ENCODE measurements at places on chromosomes 4 and X.

DNA sequence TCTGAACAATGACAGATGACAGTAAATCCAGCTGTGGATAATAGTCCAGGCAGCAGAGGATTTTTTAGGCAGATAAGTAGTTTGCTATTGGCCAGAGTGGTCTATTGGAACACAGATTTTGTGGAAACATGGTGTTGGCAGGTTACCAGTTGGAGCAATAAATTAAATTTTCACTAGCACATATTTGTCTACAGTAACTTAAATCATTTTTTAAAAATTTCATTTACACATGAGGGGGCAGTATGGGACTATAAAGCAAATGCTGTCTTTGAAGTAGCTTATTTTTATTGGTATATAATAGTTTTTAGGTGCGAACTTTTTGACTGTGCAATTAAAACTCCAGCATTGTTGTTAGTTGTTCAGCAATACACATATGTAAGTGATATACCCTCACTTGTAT lies 289.8 kb downstream of the ARHGAP10 start:
- DNase-seq: no peak

- DNase-seq: no peak
Measured at GRCh38 chrX:132652871-132653270, 164.0 kb upstream of the MBNL3 start.

GRCh38 chrX:28988246-28988645 lies 401.0 kb downstream of the IL1RAPL1 start:
- DNase-seq: no peak

DNA sequence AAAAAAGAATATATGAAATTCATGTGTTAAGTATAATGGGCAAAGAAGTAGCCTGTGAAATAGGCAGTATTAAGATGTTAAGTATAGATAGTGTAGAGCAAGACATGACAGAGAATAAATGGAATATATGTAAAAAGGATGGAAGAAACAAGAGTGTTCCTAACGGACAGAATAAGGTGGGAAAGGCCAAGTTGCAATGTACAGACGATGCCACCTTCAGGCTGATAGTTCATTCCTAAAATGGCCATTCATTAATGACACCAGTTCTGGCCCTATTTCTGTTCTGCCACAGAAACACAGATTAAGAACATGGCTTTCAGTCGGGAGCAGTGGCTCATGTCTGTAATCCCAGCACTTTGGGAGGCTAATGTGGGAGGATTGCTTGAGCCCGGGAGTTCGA lies 4.4 kb upstream of the FAM184B start:
- no peak for DNase-seq

DNA sequence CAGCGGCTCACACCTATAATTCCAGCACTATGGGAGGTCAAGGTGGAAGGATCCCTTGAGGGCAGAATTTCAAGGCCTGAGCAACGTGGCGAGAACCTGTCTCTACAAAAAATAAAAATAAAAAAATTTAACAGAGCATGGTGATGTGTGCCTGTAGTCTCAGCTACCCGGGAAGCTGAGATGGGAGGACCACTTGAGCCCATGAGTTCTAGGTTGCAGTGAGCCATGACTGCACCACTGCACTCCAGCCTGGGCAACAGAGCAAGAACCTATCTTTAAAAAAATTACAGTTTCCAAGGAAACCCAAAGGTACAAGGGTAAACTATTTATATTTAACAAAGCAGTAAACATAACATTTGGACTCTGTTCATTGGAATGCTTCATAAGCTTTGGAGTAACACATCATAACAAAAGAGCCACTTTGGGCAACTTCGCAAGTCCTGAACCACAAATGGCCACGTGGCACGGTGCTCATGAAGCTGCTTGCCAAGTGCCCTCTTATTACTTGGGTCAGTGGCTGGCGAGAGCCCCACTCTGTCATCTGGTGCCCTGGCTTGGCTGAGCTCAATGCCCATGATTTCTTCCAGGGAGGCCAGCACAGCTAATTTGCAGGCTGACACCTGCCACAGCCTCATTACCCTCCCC lies 165.6 kb downstream of the SH3KBP1 start:
- peak; percentile 1 for DNase-seq

GRCh38 chr4:55500072-55500471 lies 46.6 kb downstream of the CLOCK start:
- no peak for DNase-seq

DNA sequence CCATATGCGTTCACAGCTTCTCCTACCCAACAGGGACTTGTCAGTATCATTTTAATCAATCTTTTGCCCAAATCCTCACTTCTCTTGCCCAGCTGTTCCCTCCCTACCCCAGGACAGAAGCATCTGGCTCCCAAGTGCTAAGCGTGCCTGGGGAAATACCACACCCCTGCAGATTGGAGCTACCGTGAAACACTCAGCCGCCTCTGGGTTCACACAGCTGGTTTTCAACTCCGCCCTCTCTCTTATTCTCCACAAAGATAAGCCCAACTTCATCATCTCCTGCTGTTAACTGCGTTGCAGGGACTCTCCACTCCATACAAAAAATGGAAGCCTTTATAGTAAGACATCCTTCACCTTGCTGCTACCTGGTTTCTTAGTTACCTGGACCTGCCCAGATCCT lies 147.3 kb upstream of the FTHL17 start:
- no peak for DNase-seq

DNA sequence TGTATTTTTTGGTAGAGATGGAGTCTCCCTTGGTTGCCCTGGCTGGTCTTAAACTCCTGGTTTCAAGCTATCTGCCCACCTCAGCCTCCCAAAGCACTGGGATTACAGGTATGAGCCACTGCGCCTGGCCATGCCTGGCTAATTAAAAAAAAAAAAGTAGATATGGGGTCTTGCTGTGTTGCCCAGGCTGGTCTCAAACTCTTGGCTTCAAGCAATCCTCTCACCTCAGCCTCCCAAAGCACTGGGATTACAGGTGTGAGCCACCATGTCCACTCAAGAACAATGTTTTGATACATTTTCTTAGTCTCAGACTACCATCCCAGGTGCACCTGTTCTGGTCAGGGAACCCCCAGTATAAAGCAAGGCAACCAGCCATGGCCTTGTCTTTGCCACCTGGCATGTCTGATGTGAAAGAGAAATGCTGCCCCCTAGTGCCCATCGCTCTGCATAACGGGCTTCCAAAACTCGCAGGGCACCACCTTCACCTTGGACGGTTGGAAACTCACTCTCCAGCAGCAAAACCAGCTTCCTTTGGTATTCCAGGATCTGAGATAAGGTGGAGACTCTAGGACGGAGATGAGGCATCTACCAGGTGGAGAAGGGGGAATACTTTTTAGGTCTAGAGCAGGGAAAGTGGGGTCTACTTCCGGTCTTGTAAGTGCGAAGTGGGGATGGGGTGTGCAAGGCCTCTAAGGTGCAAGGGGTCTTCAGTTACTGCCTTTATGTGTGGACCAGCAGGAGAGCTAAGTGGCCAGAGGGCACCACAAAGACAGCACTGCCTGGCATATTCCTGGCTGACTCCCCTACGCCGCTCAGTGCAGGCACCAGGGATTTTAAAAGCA lies 47.7 kb upstream of the AFAP1 start:
- DNase-seq: peak; percentile 46

DNA sequence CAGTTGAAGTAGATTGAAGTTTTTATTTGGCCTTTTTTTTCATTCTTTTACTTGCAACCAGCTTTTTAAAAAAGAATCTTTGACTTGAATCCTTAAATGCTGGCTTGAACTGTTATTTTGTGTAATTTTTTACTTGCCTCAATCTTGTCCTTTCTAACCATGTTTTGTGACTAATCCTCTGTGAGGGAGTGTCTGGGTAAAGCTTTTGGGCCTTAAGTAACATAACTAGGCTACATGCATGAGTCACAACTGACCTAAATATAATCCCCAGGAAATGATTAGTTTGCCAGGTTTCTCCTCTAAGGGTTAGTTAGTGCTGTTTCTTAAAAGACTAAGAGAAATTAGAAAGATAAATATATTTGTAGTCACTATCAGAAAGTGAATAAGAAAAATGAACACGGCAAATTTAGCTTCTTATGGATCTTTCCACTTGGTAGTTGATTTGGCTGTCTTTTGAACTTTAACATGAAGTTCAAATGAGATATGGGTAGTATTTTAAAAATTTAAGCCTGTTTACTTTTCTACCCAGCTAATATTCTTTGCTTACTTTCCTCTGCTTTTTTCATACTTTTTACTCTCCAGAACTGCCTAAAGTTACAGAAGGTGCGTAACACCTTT lies 13.0 kb downstream of the EXOC1 start:
- no peak for DNase-seq

DNA sequence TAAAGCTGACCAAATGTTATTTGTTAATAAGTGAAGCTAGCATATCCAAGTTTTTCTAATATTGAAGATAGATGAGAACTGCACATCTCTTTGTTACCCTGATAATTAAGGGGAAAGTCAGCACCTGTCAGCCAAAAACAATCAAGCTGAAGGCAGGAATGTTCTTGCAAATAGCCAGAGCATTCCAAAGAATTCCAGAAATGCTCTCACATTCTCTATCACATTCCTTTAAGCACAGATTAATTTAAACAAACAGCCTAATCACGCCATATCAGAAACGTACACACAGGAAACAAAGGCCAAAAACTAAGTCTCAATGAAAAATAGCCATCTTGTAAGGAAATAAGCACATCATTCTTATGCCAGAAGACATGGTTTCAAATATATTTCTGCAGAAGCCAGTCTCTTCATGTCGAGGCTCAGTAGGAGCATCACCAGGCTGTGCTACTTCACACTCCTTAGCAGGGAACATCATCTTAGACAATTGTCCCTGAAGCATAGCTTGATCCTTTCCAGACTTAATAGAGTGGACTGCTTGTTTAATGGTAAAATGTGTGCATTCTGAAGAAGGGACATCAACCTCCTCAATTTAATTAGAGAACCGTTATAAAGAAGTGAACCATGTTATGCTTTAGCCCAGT lies 252.9 kb upstream of the TTC29 start:
- no peak for DNase-seq

- DNase-seq: no peak
Measured at GRCh38 chr4:101010987-101011386, 336.3 kb downstream of the PPP3CA start.

- no peak for DNase-seq
Measured at GRCh38 chr4:89322671-89323070, 15.1 kb upstream of the GPRIN3 start.

- DNase-seq: no peak
Measured at GRCh38 chrX:70480660-70481018, 36.0 kb downstream of the DLG3 start.

DNA sequence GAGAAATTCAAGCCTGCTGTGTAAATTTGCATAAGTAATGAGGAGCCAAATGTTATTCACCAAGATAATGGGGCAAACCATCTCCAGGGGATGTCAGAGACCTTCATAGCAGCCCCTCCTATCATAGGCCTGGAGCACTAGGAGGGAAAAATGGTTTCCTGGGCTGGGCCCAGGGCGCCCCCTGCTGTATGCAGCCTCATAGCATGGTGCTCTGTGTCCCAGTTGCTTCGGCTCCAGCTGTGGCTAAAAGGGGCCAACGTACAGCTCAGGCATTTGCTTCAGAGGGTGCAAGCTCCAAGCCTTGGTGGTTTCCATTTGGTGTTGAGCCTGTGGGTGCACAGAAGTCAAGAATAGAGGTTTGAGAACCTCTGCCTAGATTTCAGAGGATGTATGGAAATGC lies 859.3 kb downstream of the RPA4 start:
- no peak for DNase-seq

- no peak for DNase-seq
Measured at GRCh38 chr4:67616478-67616877, 58.0 kb downstream of the STAP1 start.

GRCh38 chr4:115851918-115852766 lies 738.7 kb upstream of the NDST4 start:
- DNase-seq: peak; percentile 15

GRCh38 chr4:181261279-181261678 lies 981.9 kb upstream of the TENM3 start:
- DNase-seq: no peak

GRCh38 chr4:61202638-61203435 lies 2.7 kb downstream of the ADGRL3 start:
- DNase-seq: peak; percentile 37

DNA sequence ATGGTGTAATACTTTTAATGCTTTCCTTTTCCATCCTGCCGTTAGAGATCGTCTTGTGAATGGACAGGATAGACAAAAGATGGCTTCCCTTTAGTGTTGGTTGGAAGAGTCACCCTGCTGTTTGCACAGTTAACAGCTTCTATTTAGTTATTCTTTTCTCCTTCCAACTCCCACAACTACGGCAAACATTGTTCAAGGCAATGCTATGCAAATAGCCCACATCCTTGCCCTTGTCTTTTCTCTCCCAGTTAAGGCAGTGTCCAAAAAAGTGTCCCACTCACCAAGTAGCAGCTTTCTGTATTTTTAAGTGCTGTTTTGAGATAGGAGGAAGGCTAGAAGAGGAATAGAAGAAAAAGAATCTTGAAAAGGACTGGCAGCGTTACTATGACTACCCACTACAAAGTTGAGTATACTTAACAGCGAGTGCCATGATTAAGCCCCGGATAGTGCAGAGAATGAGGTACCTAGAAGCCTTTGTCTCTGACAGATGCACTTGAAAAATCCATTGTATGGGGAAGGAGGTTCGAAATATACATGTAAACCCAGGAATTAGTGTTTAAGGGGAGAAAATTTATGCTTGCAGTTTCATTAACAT lies 12.1 kb upstream of the RUFY3 start:
- DNase-seq: no peak

- no peak for DNase-seq
Measured at GRCh38 chr4:721261-722168, 15.9 kb downstream of the PCGF3 start.

- no peak for DNase-seq
Measured at GRCh38 chr4:63578383-63578782, 830.9 kb downstream of the TECRL start.

- no peak for DNase-seq
Measured at GRCh38 chr4:60400593-60400992, 799.5 kb upstream of the ADGRL3 start.

DNA sequence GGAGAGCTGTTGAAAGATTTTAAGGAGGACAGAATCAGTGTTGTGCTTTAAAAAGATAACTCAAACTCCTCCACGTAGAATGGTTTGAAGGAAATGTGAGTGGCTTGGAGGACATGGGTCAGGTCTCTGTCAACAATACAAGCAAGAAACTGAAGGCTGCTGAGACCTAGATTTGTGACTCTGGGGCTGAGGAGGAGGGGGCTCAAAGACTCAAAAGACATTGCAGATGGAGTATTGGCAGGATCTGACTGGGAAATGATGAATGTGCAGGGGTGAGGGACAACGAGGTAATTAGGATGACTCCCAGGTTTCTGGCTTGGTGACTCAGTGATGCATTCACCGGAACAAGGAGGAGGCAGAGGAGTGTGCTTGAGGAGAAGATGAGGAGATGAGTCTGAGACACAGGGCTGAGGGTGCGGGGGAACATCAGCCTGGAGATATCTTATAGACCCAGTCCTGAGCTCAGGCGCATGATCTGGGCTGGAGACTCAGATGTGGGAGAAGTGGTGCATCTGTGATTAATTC lies 3.3 kb upstream of the RPS4X start:
- DNase-seq: no peak

GRCh38 chr4:102537269-102537668 lies 36.1 kb downstream of the NFKB1 start:
- no peak for DNase-seq

DNA sequence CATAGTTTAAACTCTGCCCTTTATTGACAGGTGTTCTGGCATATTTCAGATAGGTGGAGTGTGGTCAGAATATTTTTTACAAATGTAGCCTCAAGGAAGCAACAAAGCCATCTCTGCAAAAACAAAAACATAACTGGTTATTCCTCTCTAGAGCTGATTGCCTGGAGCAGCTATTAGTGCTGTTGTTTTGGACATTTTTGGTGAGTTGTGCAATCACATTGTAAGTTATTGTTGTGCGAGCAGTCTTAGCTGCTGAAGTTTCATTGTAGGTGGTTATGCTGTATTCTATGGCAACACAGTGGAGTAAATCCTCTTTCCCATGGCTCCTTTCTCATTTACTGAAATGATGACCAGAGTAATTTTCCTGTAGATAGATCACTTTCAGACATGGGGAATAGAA lies 1413.0 kb downstream of the PCDH7 start:
- no peak for DNase-seq
